ENCODE measurements at places on chromosomes 16 and 17.

DNA sequence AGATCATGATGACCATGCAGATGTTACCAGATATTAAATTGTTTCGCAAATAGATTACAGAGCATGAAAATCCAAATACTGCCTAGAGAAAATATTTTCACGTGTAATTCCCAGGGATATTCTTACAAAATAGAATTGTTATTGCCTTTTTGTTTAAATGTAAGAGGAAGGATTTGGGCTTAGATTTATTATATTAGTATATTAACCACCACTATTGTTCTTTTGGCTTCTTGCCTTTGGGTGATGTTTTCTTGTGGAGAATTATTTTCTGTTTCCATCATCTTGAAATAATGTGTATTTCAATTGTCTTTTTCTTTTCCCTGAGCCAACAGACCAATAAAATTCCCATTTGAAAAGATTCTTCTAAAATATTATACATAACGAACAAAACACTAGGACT, 109.7 kb upstream of the NUDT7 start:
- DNase-seq = no peak

DNA sequence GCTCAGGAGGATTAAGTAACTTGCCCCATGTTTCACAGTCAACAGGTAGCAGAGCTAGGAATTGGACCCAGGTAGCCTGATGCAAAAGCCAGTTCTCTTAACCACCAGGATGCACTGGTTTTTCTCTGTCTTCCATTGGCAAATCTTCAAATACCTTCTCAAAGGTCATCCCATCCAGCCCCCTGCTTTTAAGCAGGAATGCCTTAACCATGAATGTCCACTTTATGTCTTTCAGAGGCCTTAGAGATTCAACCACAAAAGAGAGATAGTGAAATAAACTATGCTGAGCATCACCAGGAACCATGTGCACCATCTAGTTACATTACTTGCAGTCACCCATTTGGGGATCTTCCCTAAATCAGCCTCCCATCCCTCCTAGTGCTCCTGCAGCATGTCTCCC, 94.3 kb downstream of the C17orf67 start:
- DNase-seq = no peak

DNA sequence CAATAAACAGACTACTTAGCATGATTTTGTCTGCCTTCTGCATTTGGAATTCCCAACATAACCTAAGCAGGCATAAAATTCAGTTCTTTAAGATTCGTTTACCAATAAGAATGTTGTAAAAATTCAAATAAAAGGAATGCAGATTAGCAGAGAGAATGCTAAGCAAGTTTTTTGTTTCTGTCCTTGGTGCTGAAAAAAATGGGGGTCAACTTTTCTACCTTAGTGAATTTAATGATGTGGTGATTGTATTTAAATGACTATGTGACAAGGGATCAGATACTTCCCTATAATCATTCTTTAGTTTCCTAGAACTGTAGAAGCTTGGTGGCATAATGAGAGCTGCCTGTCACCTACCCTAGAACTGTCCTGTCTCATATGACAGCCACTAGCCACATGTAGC, 159.5 kb downstream of the RBFOX1 start:
- no peak for DNase-seq

DNA sequence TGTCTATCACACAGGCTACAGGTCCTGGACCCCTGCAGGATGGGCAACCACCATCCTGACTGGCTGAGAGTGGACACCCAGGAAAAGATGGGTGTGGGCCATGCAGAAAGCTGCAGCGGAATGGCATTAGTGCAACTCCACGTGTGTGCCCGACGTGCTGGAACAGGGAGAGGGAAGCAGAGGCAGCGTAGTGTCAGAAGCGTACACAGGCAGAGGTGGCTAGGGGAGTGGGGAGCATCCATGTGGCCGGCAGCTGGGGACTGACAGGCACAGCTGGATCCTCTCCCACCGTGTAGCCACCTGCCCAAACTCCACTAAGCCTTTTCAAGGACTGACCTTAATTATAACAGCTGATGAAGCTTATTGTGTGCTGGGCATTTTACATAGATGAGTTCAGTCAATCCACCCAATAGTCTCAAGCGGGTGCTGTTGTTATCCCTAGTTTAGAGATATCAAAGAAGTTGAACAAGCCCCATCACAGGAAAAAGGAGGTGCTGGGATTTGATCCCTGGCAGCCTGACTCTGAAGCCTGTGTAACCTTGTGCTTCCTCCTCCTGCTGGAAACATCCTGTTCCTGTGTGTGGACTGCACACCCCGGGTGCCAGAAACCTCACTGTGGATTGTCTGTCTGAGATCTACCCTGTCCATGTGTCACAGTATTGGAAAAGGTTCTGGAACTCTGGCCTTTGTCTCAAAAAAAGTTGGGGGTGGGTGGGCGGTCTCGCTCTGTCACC, 114.0 kb downstream of the PRKCA start:
- no peak for DNase-seq

DNA sequence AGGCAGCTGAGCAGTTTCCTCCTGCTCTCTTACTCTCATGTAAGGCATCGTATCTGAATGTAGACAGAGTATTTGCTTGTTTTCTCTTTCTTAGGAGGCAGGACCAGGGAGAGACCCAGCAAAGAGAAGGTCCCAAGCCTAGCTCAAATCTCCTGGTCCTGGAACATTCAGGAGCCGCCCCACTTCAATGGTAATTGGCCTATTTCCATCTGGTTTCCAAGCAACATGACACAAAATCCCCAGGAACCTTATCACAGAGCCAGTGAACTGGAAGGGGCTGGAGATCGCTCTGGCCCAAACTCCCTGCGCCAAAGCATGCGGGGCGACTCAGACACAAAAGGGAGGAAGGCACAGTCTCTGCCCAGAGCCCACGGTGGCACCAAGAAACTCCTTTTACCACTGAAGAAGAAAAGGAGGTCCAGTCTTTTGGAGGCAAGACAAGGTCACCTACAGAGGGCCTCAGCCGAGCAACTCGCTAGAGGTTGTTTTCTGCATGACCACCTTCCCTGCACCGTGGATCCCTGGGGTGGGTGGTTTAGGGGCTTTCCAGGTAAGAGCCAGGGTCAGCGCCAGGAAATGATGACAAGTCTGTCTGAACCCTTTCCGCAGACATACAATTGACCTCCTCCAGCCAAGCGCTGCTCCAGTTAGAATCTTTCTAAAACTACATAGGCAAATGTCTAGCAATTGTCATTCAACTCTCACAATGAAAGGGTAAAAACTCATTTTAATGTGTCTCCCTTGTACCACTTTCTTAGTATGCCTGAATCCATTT, 394.7 kb downstream of the SOX9 start:
- no peak for DNase-seq

- DNase-seq = no peak
Observed at GRCh38 chr17:82332669-82333278, 792 bp downstream of the SECTM1 start.

DNA sequence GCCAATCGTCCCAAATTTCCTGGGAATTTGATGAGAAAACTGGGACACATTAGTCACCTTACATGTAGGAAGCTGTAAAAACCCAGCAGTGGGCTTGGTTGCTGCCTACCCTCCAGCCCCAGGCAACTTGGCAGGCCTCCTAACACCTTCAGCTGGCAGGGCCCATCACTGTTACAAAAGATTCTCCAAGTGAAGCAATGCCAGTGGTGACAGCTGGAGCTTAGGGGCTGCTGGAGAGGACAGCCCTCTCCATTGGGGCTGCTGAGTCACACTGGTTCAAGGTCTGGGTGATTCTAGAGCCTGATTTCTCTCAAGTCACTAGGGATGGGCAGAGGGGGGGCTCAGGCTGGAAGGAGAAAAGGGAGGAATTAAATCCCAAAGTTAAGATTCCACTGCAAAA, 180.6 kb downstream of the COPRS start:
- DNase-seq = no peak

DNA sequence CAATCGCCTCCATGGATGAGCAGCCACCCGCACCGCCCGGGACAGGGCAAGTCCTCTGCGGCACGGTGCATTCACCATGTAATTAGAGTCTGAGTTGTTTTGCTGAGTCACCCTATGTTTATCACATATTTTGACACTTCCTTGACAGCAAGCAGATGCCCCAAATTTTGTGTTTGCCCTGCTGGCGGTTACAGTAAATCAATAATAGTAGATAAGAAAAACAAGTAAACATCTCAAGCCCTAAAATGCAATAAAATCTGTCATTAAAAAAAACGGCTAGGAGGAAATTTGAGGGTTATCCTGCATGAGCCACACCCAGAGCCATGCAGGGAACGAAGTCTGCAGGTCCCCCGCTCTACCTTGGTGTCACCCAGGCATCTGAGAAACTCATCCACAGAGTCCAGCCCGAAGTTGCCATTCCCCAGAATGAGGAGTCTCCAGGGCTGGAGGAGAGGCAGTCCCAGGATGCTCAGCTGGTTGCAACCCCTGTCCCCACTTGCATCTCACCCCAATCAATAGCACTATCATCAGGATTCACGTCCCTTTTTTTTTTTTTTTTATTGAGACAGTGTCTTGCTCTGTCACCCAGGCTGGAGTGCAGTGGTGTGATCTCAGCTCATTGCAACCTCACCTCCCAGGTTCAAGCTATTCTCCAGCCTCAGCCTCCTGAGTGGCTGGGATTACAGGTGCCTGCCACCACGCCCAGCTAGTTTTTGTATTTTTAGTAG, 16.5 kb upstream of the ST6GALNAC1 start:
- DNase-seq = no peak

- DNase-seq = no peak
Observed at GRCh38 chr16:67672306-67672705, 5.7 kb downstream of the C16orf86 start.

DNA sequence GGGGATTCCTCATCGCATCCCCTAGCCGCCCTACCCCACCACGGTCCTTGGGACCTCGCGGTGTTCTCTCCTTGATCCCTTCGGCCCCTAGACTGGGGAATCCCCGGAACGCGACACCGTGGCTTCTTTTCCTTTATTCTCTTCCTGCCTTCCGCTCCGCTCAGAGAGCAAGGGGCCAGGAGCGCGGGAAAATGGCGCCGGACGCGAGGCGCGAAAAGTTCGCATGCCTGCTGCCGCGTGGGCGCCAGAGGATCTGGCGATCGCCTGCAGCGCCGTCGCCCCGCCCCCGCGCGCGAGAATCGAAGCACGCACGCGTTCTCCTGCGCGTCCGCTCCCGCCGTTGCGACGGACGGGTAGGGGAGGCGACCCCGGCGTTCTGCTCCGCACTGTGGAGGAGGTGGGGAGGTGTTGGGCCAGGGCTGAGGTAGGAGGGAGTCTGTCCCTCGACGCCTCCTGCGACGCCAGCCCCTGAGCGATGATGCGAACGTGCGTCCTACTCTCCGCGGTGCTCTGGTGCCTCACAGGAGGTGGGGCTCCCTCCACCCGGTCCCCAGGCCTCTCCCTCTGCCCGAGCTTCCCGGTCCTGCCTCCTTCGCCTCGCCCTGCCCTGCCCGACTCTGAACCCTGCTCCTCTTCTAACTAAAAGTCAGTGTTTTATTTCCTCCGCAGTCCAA, at the start of gene ZPBP2:
TSS of gene ZPBP2 (plus strand) at position 323 of the 674 bp plus-strand sequence. CDS start at position 476, 153 bp downstream.
- peak; percentile 46 for DNase-seq

DNA sequence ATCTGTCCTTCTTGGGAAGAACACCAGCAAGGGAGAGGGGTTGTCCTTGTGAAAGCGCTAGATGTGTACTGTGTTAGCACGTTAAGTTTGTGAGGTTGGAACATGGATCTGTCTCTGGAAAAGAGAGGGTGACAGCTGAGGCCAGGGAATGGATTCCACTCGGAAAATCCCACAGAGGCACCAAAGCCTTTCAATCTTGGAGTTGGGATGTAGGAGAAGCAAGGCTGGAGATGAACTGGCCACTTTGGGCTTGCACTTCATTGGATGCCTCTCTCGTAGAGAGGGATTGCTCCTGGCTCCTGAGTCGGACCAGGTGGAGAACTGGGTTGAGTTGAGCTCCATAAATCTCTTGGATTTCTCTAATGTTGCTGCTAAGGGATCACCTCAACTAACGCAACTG, 67.2 kb downstream of the CCDC182 start:
- no peak for DNase-seq

GRCh38 chr17:2064147-2064489, 9.2 kb downstream of the HIC1 start:
- no peak for DNase-seq

DNA sequence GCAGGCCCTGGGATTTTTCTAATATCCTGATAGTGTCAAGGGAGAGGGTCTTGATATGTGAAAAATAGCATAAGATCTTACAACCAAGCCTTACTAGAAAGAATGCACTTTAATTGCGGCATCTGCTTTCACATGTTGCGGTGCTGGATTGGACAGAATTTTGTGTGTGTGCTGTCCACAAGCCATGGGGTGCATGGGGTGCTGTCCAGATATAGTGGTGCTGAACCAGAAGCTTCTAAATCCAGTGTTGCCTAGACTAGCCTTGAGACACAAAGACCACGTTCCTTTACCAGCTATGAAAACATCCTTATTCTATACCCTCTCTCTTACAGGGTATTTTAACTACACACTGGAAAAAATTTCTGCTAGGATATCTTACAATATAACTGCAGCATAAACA, 244.0 kb downstream of the TMEM114 start:
- no peak for DNase-seq

GRCh38 chr17:52143542-52143941, 15.0 kb downstream of the CA10 start:
- DNase-seq = no peak

DNA sequence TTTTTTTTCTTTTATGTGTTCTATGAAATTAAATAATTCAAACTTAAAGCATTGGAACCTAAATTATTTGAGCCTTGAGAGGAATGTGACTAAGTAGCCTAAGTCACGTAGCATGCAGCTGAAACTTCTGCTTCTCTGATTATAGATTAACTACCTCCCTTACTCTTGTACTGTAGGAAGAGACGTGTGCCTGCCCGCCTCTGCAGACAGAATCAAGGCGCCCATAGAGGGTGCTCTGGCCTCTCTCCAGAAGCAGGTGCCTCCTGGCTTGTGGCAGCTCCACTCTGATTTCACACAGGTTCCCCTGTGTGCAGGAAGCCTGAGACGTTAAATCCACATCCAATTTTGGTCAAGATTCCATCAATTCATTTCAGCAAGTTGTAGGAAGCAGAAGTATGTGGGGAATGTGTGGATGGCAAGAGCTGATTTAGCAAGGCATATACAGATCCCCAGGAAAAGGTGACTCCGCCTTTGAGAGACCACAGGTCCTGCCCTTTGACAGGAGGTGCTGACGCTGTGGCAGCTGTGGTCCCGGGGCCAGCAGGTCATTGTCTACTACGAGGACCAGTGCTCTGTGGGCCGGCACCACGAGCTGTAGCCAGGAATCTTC, 1418.8 kb downstream of the CDH11 start:
- DNase-seq = no peak

- no peak for DNase-seq
Observed at GRCh38 chr16:49833085-49833484, 22.8 kb downstream of the ZNF423 start.

- DNase-seq = peak; percentile 54
Observed at GRCh38 chr17:29585080-29585751, 4.2 kb downstream of the GIT1 start.

Measured in GM10248 (cell line).